ENCODE measurements at places on chromosomes 12 and 14.

DNA sequence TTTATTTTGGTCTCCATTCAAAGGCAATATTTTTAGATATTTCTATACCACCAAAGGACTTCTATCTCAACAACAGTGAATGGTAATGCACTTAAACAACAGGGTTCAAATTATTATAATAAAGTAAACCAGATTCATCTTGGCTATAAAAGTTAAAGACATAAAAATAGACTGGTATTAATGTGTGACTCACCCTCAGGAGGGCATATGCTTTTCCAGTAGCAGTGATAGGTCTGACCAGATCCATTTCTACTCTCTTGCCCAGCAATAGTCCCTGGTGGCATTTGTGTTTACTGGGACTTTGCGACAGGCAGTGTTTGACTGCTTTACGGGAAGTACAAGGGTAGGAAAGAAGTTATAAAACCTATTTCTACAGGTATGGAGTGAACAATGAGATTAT is 353.2 kb upstream of the ATP2B1 start:
- DNase-seq: no peak

GRCh38 chr14:61619494-61619893 is 75.8 kb upstream of the HIF1A start:
- DNase-seq: no peak

GRCh38 chr12:113198296-113198695 is 12.8 kb downstream of the RITA1 start:
- DNase-seq: no peak

GRCh38 chr12:39902821-39903220 is 203.1 kb downstream of the SLC2A13 start:
- no peak for DNase-seq

DNA sequence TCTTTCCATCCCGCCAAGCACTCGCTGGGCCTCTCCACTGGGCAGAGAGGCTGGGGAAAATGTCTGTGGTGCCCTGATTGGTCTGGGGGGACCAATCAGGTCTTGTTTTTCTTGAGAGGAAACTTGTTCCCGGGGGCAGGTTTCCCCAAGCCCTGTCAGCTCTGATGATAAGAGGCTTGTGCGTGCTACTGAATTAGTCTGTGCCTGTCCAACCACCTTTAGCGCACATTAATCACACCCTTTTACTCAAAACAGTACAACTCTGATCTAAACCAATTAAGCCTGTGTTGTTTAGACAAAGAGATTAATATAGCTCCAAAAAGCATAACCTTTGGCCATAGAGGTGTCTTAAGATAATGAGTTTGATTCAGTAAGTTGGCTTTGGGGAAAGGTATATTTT is 580.4 kb downstream of the VRK1 start:
- DNase-seq: no peak

DNA sequence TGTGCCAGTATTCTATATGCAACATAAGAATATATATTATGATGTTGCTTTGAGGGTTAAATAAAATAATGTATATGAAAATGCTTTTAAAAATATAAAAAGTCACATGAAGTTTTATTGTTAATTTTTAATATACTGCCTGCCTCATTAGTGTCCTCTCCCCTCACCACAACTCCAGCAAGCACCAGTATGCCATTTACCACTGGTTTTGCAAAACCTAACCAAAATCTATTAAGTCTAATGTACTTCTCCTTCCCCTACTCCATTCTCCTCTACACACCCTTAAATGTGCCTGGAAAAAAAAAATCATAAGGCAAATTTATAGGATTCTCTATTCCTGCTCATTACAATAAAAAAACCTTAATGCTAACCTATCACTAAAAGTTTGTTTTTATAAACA is 24.0 kb upstream of the GNG2 start:
- no peak for DNase-seq

DNA sequence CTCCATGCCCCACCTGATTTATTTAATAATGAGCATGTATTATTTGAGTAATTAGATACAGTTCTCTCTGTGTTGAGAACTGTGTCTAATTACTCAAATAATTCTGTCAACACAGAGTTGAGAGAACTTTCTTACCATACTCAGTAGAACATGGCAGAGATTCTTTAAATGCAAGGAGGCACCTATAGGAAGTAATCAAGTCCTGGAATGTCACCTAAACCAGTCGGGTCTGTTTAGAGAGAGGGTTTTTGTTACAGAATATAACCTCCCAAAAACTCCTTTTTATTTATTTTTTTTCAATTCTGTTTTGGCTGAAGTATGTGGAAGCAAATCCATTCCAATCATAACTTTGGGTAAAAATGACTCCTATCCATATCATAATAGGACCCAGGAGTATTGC is 37.5 kb upstream of the CIT start:
- no peak for DNase-seq

DNA sequence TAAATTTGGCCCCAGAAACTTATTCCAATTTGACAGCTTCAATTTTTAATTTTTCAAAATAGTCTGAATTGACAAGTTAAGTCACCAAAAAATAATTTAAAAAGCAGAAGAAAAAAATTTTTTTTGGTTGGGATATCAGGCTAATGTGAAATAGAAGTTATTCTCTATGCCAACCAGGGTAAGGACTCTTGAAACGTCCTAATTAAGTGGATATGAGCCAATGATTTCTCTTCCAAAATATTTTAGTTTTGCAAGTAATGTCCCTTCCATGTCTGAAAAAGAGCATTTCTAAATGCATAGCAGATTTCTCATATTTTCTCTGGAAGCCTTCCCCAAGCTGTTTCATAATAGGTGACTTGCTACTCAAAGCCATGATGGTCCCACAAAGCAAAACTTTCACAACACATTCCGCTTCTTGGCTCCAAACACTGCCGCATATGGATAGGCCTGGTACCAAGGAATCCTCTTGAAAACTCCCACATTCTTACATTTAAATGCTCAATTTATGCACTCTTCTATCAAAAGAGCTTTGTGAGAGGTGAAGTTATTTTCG is 65.1 kb downstream of the SIX6 start:
- no peak for DNase-seq

DNA sequence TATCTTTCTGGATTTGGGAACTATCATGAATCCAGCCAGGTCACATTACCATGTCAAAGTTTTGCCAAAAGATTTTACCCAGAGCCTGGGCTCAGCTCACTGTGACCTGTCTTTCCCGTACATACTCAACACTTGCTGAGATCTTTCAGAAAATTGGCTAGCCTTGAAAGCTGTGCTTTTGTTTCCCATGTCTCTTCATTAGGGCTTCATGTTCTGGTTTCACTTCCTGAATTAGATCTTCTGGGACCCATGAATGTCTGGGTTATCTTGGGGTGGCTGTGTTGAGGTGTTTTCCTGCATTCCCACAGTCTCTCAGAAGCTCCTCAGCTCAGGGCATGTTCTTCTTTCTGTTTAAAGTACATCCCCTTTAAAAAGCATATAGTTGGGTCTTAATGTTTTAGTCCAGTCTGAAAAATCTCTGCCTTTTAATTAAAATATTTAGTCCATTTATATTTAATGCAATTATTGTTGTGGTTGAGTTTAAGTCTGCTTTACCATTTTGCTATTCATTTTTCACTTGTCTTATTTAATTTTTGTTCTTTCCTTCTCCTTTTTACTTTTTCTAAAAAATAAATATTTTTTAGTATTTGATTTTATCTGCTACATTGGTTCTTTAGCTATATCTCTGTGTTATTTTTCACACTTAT is 242.7 kb downstream of the VRK1 start:
- no peak for DNase-seq

DNA sequence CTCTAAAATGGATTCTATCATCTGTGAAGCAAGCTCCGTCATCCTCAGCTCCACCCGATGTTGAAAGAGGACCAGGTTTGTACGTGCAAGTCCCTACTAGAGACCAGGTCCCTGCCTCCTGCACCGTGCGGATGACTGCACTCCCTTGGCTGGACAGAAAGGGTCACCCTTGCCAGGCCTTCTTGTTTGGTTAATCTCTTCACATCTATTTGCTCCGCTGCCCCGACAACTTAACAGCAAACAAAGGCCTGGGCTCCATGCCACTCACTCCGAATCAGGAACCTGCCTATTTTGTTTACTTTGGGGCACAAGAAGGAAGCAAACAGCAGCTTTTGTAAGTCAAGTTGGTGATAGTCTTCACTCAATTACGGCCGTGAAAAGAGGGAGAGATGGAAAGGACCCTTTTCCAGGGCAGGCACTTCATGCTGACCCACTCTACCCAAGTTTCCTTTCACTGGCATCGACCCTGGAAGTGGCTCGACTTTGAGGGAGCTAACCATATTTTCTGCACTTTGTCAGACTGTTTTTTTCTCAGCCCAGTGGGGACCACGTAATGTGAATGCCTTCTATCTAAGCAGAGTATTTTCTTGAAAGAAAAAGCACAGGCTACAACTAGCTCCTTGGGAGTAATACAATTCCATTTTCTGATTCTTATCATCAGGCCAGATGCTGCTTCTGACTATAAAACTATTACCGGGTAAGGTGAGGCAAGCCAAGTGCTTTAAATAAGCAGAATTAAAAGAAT is 202.6 kb downstream of the FOXN3 start:
- no peak for DNase-seq

DNA sequence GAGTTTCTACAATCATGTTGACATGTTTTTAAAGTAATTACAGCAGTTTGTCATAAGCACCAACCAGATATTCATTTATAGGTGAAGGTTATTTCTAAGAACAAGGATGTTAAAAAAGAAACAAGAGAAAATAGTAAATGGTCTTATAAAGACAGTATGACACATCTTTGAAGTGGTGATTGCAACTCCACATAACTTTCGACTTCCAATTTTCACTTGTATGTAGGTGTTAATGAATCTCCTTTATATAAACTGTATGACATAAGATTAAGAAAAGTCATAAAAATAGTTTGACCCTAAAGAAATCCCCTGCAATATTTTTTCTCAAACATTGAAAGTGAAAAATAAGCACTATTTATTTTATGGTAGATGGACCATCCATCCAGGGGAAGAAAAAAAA is 144.8 kb upstream of the PTPRQ start:
- no peak for DNase-seq

GRCh38 chr12:57459750-57460467 is at the start of gene GLI1:
TSS of gene GLI1 (plus strand) at chr12:57459785. CDS start at chr12:57463692, 3,907 bp downstream.
- no peak for DNase-seq

DNA sequence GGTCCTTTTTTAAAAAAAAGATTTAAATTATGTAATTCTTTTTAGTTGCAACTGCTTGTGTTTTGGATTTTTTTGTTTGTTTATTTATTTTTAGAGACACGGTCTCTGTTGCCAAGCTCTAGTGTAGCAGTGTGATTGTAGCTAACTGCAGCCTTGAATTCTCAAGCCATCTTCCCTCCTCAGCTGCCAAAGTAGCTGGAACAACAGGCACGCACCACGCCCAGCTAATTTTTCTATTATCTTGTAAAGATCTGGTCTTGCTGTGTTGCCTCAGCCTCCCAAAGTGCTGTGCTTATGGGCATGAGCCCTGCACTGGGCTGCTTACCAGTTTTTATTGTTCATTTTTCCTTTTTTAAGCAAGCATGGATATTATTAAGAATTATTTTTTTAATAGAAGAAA is 10.6 kb upstream of the ART4 start:
- DNase-seq: no peak

DNA sequence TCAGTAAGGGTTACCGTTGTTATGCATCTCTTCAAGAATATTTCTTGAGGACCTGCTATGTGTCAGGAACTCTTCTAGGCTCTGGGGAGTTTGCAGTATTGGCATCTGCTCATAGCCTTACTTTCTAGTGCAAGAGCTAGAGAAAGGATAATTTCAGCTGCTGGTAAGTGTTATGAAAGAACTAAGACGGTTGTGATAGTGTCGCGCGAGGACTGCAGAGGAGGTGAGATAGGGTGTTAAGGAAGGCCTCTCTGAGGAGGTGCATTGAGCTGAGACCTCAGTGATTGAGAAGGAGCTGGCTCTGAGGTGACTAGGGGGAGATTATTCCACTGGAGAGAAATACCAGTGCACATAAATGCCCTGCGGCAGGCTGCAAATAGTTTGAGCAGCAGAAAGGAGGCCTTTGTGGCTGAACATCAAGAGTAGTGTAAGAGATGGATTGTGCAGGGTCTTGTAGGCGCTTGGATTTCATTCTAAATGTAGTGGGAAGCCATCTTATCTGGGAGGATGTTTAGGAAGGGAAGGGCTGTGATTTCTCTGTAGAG is 824 bp downstream of the DDX55 start:
- DNase-seq: no peak

- DNase-seq: no peak
These were observed 81.1 kb downstream of the ESRRB start for GRCh38 chr14:76456891-76457586.

DNA sequence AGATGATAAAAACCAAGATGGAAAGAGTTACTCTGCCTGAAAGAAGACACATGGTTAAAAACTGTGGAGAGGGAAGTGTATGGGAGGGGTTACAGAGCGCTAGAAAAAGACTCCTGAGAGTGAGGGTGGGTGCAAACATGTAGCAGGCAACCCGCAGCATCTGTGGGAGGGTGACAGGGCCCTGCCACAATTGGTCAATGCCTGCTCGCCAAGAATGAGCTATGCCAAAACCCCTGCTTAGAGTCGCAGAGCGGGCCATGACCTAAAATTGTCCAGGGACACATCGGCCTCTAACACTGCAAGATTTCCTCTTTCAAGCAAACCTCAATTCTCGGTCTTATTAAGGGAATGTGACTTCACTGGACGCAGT is 700 bp downstream of the PRKAG1 start:
- no peak for DNase-seq

DNA sequence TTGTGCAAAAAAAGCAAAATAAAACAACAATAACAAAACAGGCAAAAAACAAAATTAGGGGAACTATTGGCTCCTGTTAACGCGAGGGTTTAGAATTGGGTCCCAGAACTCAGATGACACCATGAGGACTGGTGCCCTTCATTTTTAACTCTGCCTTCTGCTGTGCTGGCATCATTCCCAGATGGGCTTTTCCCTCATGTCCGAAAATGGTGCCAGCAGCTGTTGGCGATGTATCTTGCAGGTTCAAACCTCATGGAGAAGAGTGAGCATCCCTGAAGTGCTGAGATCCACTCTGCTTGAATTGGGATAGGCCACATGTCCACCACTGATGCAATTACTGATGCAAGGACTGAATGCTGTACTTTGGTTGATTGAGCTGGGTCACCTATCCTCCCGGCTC is 61.1 kb downstream of the MYRFL start:
- DNase-seq: no peak

DNA sequence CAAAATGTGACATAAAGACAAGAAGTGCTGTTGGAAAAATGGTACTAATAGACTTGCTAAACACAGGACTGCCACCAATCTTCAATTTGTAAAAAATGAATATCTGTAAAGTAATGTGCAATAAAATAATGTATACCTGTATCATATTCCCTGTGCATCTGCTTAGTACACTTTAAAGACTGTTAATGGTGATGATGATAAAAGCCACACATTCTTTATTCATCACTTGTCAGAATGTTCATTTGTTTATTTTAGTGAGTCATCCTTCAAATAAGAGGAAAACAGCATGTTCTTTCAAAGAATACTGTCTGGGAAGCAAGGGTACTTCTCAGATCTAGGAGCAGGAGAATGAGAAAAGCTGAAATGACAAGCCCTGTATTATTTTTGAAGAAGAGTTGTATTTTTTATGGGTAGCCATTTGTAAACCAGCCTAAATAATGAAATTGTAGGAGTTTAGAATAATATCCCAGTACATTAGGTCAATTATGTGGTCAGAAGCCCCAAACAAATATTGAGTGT is 78.3 kb upstream of the PSMA6 start:
- no peak for DNase-seq

- DNase-seq: no peak
These were observed 21.9 kb downstream of the CLMN start for GRCh38 chr14:95297832-95298231.

- DNase-seq: no peak
These were observed 218.6 kb upstream of the SLC38A2 start for GRCh38 chr12:46590991-46591703.

Data from NCI-H187 treated with DMSO at 0.1 percent for 48 hours (cell line).